ENCODE measurements at places on chromosomes 5 and 9.

DNA sequence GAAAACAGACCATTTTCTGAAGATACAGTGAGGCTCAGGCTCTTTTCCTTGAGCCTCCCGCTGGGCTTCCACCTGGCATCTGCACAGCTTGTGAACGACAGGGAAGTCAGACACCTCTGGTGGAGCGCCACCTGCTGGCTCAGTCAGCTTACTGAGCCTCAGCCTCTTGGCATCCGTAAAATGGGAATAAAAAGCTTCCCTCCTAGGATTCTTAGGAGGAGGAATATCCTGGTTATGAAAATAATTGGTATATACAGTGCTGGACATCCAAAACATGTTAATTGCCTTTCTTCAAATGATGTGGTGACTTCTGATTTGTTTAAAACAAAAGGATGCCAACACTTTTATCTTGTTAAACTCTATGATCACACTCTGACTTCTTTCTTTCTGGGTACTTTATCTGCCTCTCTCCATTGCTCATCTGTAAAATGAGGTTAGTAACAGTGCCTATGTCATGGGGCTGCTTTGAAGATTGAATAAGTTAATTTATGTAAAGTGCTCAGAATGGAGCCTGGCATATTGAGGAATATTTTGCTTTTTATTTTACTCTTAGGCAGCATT, 67.5 kb downstream of the MAMDC2 start:
- peak; percentile 56 for DNase-seq

DNA sequence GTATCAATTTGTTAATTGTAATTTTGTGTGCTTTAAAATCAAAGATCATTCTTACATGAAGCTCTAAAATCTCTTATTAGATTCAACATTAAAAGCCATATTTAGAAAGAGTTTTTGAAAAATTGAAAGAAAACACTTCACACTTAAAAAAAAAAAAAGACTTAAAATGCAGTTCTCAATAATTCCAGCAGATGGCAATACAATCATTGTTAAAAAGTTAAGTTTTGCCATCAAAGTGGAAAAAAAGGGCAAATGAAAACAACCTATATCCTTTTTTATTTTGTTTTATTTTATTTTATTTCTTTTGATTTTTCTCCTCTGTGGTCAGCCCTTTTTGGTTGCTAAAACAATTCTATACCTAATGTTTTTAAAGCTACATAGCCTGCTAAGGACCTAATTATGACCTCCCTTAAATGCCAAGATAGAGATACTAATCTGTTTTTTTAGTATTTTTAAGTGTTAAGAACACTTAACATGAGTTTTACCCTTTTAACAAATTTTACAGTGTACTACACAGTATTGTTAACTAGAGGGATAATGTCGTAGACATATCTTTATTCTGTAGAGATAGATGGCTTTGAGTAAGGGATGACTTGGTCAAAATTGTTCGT, 154.2 kb upstream of the DAB2 start:
- peak; percentile 6 for DNase-seq

DNA sequence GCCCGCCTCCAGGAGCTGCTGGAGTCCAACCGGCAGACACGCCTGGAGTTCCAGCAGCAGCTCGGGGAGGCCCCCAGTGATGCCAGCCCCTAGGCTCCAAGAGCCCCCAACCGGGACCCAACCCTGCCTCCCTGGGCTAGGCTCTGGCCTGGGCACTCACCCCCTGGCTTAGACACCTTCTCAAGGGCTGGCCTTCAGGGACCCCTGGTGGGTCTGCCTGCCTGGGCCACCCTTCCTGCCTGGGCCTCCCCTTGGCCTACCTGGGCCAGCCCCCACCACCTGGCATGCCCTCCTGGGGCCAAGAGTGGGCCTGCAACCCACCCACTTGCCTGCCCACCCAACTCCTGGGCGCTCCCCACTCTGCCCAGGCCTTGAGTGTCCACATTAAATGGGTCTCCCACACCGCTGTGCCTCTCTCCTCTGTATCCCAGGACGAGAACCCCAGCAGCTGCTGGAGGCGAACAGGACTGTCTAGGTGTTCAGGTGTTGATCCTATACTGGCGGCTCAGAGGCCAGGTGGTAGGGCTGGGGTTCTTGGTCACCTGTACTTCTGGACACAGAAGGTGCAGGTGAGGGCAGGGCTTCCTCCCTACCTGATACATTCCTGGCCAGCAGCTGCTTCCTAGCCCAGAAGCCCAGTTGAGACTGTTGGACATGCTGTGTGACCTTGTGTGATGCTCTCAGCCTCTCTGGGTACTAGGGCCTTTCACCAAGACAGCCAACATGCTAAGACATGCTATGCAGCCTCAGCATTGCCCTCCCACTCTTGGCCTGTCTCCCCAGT, 3.6 kb downstream of the BBLN start:
- no peak for DNase-seq

DNA sequence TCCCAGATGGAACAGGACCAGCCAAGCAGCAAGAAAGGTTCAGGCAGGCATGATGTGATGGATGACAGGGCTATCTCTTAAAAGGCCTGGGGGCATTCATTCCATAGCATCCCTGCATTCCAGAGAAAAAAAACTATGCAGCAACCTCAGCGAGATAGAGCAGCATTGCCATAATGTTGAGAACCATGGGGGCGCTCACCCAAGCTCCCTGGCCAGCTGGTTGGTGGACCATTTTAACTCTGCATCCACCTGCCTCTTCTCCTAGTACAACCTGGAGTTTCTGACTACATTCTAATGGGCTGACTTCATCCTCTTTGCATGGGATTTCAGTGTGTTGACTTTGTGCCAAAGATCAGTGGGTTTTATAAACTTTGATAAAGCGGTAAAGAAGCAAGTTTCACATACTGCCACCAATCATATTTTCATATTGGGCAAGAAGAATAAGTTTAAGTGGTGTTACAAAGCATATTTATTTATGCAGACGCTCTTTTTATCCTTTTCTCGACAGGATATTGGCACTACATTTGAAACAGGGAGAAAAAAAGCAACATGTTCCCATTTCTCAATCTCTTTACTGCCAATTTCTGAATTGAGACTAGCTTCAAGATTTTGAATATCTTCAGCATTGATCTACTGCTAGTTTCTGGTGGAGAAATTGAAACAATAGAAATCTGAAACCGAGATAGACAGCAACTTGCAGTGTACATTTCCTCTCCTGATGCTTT, 378.3 kb upstream of the WWC1 start:
- DNase-seq = no peak

GRCh38 chr9:32954642-32955041, 46.8 kb downstream of the APTX start:
- no peak for DNase-seq

- DNase-seq = no peak
Observed at GRCh38 chr5:124728331-124728967, 18.0 kb downstream of the ZNF608 start.

DNA sequence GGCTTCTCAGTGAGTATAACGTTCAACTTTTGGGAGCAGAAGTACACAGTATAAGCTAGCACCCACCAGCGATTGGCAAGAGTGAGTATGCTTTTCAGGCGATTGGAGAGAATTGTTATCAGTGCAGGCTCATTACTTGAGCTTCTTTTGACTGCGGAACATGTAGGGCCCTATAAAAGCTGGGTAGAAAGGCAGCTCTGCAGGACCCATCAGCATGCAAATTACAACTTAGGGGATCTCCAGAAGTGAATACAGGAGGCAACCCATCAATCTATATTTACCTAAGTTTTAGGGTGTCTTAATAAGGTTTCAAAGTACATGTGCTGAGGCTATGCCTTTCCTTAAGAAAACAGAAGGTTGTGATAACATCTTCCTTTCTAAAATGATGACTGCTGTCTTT, 225.0 kb downstream of the MLLT3 start:
- no peak for DNase-seq

- DNase-seq = no peak
Observed at GRCh38 chr9:72977670-72978069, 24.8 kb upstream of the ALDH1A1 start.

DNA sequence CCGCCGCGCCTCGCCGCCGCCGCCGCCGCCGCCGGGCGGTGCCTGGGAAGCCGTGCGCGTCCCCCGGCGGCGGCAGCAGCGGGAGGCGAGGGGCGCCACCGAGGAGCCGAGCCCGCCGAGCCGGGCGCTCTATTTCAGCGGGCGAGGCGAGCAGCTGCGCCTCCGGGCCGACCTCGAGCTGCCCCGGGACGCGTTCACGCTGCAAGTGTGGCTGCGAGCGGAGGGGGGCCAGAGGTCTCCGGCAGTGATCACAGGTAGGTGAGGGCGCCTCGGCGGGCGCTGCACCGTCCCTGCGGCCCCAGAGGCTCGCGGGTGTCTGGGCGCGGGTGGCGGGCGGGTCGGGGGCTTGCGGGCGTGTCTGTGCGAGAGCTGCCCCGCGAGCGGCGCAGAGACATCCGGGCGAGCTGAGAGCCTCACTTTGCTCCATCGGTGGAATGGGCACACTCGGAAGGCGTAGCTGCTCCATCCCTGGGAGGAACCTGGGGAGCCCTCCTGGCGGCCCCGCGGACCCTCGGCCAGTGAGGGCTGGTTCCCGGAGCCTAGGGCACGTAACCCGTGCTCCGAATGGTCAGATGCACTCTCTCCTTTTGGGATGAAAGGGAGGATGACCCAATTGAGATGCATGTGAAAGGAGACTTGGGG, 864 bp downstream of the PAPPA start:
- no peak for DNase-seq

GRCh38 chr5:168432903-168433302, 53.4 kb upstream of the RARS1 start:
- DNase-seq = no peak

DNA sequence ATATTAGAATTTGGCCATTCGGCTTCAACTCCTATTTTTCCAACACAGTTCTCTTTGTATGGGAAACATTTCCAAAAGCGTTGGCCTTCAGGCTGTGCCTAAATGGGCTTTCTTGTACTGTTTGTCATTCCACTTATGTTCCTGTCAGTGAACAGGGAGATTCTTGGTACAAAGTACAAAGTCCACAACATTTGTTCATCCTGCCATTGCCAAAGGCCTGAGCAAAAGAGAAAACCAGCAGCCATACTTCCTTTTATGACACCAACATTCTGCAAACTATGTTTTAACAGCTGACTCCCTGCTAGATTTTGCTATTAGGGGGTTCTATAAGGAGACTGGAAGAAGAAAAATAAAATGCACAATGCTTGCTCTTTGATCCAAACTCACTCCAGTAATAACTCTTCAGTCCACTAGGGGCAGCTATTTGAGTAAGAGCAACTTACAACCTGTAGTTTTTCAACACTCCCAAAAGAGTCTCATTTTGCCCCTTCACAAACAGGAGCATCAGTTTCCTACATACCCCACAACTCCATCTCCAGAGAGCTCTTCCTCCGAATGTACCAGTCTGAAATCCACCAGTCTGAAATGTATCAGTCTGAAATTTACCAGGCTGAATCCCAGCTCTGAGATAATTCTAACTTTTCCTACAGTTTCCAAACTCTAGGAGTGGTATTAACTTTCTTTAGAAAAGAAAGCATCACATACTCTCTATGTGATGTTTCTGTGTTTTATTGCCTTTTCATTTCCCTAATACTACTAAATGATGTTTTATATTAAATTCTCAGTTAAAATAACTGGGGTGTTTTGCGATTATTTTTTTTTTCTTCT, 693.8 kb downstream of the DNAH5 start:
- DNase-seq = peak; percentile 5

GRCh38 chr5:40474250-40474649, 205.5 kb upstream of the PTGER4 start:
- no peak for DNase-seq

DNA sequence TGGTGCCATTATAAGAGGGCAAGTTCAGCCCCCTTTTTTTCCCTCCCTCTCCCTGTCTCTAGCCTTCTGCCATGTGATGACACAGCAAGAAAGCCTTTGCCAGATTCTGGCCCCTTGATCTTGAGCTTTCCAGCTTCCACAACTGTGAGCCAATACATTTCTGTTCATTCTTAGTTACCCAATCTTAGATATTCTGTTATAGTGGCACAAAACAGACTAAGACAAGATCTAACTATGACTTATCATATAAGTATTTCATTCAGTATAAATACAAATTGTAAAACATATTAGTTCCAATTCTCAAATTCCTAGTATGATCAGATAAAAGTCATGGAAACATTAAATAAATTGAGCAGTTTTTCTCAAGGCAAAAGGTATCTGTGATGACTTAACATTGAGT, 276.3 kb downstream of the COX7C start:
- DNase-seq = no peak

- DNase-seq = no peak
Observed at GRCh38 chr5:176748073-176748966, 62.0 kb upstream of the UNC5A start.

GRCh38 chr5:761059-761771, 23.3 kb downstream of the ZDHHC11B start:
- DNase-seq = no peak

DNA sequence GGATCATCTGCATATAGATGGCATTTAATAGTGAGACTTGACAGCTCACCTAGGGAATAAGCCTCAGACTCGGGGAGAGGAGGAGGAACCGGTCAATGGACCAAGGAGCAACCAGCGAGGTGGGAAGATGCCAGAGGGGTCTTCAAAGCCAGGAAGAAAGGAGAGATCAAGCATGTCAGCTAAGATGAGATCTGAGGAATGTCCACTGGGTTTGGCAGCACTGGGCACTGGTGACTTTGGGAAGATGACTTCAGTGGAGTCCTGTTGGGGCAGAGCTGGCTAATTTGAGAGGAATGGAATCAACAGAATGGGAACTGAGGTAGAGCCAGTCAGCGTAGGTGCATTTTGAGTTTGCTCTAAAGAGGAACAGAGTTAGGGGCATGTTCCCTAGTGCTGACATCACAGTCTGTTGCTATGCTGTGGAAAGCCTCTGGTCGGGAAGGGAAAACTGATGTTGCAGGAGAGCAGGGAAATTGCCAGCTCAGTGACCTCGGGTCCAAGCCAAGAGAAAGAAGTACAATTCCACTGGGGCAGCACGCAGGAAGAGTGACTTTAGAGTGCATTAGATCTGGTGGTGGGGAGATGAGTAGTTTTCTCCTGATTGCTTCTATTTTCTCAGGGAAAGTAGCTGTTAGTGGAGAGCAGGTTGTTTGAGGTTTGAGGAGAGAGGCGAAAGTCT, 56.9 kb downstream of the ZNF618 start:
- no peak for DNase-seq

GRCh38 chr5:123456242-123456641, 33.0 kb upstream of the CEP120 start:
- no peak for DNase-seq

GRCh38 chr5:36494841-36495601, 111.4 kb upstream of the SLC1A3 start:
- no peak for DNase-seq

All from activated CD4-positive, alpha-beta T cell treated with anti-CD3 and anti-CD28 coated beads, Interleukin-2, Interleukin-4, amounts not matched to agents 100 ng/mL and 50 ng/mL, durations not matched to agents 16 hours and 8 hours (primary cell).